Vagina (tissue), 2 donors: ENCODE measurements at places on chromosomes 7 and 10.
A peak's percentile ranks its signal among the peaks of the same experiment; 100 is the strongest.

DNA sequence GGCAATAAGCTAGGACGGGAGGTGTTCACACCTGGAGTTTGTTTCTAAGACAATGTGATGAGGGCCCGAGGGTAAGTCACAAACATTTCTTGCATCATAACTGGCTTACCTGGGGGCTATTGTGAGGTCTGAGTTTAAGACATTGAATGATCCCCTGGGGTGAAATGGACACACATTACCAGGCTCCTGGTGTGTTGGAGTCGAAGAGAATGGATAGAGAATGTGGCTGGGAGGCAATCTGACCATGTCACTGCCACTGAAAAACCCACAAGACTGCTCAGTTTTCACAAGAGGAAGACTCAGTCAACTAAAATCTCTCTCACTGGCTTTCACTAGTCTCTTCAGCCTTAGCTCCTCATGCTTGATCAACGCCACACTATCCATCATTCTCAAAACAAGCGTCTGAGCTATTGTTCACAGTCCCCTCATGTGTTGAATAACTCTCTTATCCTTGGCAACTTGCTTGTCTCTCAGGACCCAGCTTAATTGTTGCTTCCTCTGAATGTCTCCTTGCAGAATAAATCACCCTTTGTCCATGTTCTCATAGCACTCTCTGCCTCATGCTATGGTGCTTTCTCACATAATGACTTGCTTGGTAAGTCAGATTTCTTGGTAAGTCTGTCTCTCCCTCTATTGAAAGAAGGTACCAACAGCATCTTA lies at the start of gene C10orf120:
C10orf120 (minus strand) TSS at position 51 of the 660 bp plus-strand sequence. CDS start 56 bp downstream, outside the sequence.
- no peak for DNase-seq

- no peak for DNase-seq
Measured at GRCh38 chr7:27581119-27581518, 81.6 kb downstream of the HIBADH start.

GRCh38 chr10:29496341-29497162 lies 138.2 kb downstream of the SVIL start:
- DNase-seq = peak; percentile 62

DNA sequence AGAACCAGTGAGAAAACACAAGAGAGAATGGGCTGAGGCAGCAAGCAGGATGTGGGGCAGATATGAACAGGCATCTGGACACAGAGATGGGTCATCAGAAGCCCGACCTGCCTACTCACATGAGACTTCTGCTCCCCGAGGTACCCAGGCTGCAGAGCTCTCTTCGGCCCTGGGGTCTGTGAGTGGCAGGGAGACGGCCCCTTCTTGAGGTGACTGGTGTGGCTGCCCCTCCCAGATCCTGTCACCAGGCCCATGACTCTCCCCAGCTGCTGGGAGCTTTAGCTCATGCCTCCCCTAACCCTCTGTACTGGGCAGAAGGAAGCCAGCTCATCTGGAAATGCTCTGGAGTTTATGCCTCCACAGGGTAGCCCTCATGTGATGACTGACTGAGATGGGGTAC lies 157.6 kb upstream of the PCBD1 start:
- no peak for DNase-seq

DNA sequence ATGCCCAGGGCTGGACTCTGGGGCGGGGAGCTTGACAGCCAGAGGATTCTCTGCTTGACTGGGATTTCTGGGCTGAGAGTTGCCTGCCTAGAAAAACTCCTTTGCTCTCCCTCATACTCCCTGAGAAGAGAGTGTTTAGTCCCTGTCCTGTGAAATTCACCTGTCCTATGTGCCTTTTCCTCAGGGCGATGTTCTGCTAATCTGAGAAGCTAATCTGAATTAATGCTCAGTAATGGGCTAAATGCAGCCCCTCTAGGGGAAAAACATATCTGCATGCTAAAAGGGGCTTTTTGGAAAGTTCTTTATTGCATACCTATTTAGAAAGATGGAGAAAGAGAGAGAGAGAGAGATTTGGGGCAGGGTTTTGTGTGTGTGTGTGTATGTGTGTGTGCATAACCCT lies 454.4 kb downstream of the GATA3 start:
- DNase-seq = no peak

- DNase-seq = no peak
Measured at GRCh38 chr10:125933693-125934092, 37.3 kb downstream of the FANK1 start.

- DNase-seq = no peak
Measured at GRCh38 chr7:136869001-136869961, 829 bp downstream of the CHRM2 start.

- DNase-seq = no peak
Measured at GRCh38 chr7:99437946-99438572, 539 bp downstream of the PTCD1 start.

DNA sequence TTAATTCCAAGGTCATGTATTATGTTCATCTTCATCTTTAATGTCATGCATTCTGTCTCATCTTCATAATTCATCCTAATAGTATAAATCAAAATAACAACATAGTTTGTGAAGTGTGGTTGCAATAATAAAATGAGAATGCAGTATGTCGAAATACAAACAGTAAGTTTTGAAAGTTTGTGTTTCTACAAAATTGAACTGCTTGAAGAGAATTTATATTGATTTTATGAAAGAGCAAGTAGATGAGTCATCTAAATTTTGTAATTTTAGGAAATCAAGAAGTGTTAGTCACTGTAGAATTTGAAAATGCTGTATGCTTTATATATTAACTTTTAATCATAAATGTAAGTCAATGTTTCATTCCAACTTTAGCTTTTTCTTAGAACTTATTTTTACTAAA lies 190.5 kb upstream of the PPP1R3A start:
- DNase-seq = no peak

GRCh38 chr7:139557857-139558581 lies 34.5 kb downstream of the CLEC2L start:
- no peak for DNase-seq

DNA sequence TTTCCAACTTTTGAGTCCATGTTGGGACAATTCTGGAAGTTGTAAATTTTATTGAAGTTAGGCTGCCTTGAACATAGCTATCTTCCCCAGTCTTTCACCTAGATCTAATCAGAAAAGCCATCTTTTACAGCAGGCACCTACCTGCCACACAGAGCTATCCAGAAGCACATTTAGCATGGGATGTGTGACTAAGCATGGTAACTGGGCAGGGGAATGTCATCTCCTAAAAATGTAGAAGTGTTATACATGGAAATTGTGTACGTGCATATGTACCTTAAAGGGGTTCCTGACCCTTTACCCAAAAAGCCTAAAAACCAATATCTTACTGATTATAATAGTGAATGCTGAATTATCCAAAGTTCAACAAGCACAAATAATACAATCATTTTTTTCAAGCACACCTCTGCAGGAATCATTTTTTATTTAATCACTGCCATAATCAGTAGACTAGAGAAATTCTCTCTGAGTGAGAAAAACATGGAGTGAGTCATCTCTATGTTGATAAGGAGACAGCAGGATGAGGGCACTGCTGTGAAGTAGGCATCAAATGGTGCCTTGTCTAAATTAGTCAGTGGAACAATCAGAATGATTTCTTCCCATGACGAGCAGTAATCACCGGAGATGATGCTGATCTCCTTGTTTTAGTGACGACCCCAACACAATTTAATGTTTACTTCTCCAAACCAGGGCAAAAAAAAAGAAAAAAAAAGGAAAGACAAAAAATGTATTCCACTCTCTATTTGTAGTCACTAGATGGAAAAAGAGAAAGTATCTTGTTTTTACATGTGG lies 75.9 kb downstream of the SORBS1 start:
- DNase-seq = no peak

DNA sequence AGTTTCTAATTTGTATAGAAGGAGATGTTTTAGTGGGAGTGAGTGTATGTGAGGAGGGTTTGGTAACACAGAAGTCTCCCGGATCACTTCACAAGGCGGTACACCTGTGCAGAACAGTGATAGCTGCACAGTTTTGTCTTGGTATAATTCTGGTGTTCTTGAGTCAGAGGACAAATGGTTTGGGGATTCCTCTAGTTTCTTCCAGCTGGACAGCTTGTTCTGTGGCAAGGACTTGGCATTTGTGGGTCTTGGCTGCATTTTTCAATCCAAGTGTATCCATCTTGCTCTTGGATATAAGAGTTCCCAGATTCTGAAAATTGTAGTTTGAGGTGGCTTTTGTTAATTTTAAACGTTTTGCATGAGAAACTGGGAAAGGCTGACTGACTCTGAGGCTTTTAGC lies 135.7 kb downstream of the AHR start:
- DNase-seq = no peak

DNA sequence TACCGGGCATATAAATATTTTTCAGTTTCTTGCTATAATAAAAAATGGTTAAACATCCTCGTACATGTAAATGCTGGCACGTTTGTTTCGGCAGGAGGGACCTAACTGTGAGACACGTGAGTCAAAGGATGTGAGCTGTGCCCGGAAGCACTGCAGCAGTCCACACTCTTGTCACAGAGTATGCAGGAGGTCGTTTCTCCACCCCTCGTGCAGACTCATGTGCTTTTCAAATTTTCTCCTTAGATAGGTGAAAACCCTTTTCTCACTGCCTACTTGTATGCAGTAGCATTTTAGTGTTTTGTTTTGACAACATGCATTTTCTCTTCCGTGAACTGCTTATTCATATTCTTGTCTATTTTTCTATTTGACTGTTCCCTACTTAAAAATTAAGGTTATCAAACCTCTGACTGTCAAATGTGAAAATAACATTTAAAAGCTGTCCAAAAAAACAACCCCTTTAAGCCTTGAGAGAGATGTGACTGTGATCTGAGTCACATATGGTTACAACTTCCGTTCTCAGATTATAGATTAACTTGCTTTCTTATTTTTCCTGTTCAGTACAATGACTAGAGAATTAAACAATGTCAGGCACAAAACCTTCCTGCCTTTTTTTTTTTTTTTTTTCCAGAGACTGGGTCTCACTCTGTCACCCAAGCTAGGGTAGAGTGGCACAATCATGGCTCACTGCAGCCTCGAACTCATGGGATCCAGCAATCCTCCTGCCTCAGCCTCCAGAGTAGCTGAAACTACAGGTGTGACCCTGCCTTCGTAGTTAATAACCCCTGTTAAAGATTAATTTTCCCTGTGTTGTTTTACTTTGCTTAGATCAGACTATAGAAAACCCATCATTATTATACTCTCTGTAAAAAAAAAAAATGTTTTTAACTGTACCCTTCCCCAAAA lies 45.1 kb downstream of the DPY19L1 start:
- DNase-seq = no peak

DNA sequence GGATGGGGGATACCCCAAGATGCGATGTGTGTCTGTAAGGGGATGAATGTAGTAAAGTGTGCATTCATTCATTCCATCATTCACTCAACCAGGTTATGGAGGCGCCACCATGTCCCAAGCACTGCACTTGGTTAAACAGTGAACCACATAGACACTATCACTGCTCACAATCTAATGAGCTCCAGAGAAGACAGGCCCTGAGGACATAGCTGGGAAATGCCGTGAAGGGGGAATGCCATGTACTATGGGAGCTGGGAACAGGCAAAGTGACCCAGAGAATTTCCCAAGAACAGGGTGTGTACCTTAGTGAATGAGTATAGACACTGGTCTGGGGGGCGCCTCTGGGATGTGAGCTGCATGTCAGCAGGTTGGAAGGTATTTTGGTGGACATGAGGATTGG lies 44.5 kb upstream of the LBX1 start:
- no peak for DNase-seq

DNA sequence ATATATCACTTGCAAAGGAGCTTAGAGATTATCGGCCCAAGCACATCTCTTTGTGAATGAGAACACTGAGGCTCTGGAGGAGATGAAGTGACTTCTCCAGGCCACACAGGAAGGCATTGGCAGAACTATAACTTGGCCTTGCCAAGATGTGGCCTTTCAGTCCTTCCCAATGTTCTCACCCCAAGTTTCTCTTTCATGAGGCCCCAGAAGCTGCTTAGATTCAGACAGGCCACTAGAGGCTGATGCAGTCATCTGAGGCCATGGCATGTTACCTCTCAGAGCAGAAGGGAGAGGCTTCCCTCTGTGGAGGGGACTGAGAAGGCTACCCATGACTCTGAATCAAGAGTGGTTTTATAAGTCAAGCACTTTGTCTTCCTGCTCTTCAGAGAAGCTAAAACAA lies 1003.7 kb downstream of the LRMDA start:
- DNase-seq = peak; percentile 54

DNA sequence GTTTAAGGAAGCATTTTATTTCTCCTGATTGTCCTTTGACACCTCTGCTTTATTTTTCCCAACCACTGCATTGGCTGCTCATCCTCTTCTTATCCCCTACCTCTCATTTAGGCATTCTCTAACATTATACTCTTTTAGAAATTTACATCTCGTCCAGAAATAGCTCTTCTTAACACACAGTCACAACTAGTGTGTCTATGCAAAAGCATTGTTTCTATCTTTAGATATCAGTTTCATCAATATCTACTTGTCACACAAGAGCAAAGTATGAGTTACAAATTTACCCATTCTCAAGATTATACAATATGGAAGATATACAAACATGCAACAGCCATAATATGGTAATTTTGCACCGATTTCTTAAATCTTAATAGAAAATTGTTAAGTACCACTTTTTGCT lies 35.7 kb upstream of the MDFIC start:
- no peak for DNase-seq

DNA sequence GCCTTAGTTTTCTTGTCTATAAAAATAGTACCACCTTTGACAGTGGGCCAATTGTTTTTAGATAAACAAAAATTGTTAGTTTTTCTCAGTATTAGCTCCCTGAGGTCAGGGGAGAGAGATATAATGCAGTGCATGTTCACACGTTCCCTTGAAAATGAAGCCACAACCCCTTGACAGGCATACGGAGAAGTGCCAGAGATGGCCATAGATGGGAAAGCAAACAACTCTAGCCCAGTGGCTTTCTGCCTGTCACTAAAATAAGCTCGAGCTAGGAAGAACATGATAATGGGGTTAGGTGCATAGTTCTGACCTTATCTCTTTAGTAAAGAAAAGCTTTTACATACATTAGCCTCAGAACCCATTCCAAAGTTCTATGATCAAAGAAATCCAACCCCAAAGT lies 124.9 kb downstream of the CHRM2 start:
- no peak for DNase-seq

GRCh38 chr7:46979439-46979838 lies 602.5 kb downstream of the TNS3 start:
- no peak for DNase-seq

DNA sequence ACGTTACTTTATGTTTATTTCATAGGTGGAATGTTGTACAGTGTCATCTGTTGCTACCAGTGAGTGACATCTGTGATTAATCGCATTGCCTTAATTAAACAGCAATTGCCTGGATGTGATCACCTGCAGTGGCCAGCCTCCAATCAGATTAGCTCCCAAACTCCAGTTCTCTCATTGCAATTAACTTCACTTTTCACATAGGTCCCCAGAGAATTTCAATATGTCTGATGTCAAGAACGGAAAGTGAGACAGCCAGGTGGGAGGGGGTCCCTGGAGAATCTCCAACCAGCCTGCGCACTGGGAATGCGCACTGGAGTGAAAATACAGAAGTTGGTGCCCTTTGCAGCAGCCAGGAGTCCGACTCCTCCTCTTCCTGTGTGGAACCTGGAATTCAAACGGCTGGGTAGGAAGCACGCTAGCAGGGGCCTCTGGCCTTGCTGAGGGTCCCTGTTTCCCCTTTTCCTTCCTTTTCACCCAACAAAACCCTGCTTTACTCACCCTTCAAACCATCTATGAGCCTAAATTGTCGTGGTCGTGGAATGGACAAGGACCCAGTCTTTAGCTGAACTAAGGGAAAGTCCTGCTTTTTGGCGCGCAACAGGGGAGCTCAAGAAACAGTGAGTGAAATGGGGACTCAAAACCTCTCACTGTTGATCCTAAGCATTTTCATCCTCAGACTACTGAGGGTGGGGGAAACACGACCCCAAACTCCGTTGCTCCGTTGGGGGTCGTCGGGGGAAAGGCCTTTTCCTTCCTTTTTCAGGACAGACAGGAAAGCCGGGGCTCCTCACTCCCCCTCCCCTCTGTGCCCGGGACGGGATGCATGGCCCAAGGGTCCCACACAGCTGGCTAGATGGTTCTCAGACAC lies 1355.5 kb upstream of the LRRTM3 start:
- no peak for DNase-seq
